ENCODE measurements at places on chromosomes 13 and 19.

DNA sequence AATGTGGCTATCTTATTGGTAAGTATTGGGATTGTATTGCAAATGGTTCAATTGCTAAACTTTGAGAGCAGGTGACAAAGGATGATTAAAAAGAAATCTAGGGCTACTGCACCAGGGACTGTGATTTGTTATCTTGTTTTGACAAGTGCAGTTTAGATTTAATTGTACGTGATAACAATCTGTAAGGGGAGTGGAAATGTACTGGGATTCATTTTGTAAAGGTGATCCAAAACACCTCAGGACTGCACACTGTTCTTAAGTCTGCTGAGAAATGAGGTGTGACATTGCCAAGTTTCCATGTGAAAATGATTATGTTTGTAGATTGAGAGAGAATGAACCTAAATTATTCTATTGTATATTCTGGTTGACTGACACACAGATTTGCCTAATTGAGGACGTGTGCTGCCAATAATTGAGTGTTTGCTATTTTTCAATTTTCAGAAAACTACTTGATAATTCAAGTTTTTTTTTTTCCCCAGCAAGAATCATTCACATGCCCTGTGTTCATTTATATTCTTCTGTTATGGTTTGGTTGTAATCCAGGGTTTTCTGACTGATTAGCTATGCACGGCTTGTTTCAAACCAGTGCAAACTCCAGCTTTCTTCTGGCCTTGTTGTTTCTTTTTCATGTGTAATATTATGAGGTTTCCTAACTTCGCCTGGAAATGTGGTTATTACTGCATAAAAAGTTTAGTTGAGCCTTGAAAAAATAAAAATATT, 308.0 kb downstream of the OLFM4 start:
- DNase-seq, result no peak

DNA sequence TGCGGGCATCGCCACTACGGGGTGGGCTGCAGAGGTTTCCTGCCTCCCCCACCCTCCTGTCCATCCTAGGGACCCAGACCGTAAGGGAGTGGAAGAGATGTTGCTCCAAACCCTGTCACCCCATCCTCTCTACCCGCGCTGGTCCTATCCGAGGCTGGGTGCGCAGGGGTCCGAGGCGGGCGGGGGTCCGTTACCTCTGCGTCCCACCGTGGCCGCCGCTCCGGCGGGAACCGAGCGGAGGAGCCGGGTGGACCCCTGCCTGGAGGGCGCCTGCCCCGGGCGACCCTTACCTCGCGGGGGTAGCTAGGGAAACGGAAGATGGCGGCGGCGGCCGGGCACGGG, at the start of gene DGKH:
TSS of gene DGKH (plus strand) at position 307 of the 342 bp plus-strand sequence. CDS start 126 bp downstream, outside the sequence.
- DNase-seq, result no peak

DNA sequence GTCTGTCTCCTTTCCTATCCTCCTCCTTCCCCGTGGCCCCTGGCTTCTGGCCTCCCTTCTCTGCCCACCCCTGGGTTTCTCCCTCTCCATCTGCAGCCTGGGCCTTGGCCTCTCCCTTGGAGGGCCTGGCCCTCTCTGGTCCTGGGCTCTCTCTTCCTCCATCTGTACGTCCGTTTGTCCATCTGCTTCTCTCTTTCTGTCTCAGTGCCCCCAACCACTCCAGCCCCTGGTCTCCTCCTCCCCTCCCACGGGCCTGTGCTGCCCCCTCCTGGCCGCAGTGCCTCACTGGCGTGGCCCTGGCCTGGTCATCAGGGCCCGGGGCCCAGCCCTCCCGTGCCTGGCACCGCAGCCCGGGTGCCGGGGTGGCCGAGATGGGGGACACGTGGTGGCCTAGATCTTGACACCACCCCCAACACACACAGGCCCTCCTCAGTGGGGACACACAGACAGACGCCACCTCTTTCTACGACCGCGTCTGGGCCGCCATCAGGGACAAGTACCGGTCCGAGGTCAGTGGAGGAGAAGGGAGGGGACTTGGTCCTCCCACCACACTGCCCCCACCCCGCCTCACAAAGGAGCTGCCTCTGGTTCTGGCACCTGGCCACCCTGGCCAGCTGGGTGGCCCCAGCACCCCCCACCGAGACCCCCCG, 11.3 kb downstream of the PRKCSH start:
- peak; percentile 12 for DNase-seq

DNA sequence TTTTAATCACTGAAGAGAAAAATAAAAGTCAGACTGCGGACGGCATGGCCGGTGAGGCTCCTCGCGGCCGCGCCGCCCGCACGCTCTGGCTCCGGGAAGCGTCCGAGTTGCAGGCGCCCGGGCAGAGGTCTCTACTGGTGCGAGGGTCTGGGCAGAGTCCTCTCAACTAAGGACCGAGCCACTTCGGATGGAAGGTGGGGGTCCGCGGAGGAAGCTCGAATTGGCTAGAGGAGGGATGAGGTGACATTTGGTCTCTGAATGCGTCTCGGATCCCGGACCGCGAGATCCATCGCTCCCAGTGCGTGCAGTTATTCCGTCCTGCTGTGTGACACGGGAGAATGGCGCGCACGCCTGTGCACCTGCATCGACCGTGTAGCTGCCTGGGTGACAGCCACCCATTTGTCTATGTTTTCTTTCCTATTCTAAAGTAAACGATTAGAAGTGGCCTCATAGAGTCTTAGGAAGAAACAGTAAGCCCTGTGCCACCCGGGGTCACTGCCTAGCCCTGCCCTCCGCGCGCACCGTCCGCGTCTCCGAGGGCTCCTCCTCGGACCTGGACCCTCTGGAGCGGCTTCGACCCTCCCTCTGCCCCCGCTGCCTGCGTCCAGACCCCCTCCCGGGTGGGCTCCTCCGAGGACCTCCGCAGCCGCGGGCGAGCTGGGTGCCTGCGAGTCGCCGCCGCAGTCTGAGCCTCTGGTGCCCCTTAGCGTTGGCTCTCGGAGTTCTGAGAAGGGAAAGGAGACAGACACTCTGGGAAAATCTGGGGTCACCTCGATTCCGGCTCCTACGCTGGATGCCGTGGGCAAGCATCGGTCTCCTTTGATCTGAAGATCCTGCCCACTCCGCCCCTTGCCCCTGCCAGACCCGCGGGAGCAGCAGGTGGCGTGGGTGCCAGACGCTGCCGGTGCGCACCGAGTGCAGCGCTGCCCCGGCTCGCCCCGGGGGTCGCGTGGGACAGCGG, 347.4 kb downstream of the LIG4 start:
- no peak for DNase-seq

DNA sequence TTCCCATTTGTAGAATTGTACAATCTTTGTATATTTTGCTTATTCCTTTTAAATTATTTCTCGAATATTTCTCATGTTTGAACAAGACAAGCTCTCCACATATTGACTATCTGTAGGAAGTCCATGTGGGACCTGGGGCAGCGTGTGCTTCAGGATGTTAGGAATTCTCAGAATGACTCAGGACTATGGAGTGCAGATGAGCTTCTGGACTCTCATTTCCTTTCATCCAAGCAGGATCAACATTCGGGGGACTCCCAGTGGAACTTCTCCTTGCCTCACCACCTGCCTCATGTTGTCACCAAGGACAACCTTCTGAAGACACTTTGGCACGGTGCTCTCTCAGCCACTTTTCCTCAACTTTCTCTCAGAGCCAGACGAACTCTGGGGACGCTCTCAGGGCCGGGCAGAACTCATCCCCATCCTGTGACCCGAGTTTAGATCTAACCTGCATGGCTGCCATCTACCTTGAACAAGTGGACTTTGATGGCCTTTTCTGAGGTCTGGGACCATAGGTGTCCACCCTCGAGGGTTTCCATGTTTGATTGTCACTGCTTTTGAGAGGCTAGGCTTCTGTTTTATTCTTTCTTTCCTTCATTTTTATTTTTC, 441.7 kb downstream of the IRS2 start:
- no peak for DNase-seq

DNA sequence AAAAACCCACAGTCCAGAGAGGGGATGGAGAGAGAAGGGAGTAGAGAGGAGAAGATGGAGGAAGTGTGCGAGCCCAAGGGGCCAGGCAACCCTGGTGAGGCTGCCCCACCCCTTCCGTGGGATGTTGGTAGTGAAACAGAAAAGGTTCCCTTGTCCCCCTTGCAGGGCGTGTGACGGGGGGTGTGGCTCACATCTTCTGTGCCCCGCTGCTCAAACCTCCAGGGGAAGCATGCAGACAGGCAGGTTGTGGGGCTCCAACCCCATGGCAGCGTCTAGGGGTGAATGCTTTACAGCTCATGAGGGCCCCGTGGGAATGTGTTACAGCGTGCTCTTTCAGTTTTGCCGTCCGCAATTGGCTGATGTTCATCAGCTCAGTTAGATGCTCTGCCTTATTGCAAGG, 14.7 kb upstream of the EVI5L start:
- no peak for DNase-seq

- DNase-seq, result no peak
These were observed at the start of gene IPO5 for GRCh38 chr13:97953376-97953970. Gene IPO5, plus strand, starts transcription at chr13:97953675. Its CDS starts 23,022 bp downstream, at chr13:97976697.

GRCh38 chr13:26473571-26474230, 83.8 kb upstream of the WASF3 start:
- DNase-seq, result no peak

- DNase-seq, result no peak
These were observed 258.2 kb upstream of the STARD13 start for GRCh38 chr13:33543631-33544265.

DNA sequence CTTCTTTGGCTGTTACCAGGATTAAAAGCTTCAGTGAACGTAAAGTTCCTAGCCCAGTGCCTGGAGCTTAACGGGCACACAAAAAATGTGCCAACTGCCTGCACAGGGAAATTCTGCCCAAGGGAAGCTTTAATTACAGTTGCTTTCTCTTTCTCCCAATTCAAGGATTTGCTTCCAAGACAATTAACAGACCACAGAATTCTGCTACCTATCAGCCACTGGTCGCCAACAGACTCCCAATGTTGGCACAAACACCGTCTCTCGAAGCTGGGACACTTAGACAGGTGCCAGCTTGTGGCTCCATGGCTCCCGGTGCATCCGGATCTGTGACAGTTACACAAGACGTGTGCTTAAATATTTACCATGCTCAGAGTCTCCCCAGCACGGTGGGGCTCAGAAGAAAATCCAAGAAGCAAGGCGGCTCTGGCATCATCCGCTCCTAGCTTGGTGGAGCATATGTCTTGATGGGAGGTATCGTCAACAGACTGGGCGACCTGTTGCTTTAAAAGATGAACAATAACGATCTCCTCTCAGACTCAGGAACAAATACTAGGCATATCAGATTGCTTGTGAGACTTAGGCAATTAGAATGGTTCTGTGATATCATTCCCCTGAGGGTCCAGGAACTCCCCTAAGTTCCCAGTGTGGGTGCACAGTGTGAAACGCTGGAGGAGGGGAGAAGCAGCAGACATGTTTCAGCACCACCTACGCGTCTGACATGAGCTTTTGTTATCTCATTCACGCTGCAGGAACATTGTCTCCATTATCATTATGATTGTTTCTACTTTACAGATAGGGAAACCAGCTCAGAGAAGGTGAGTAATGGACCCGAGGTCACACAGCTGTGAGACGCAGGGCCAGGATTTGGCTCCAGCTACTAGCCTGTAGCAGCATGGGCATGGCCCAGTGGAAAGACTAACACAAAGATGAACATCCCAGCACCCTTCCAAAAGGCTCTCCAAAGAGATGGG, 61.6 kb downstream of the ALOX5AP start:
- no peak for DNase-seq

GRCh38 chr13:108270442-108270841, 924 bp downstream of the TNFSF13B start:
- no peak for DNase-seq

GRCh38 chr19:4633140-4633967, 6.0 kb upstream of the TNFAIP8L1 start:
- DNase-seq, result no peak

- DNase-seq, result no peak
These were observed 15.8 kb downstream of the ZNF574 start for GRCh38 chr19:42091742-42092141.

GRCh38 chr13:113819341-113819730, 44.5 kb downstream of the GAS6 start:
- no peak for DNase-seq

- no peak for DNase-seq
These were observed 48.8 kb upstream of the NPAS1 start for GRCh38 chr19:46970815-46971214.

DNA sequence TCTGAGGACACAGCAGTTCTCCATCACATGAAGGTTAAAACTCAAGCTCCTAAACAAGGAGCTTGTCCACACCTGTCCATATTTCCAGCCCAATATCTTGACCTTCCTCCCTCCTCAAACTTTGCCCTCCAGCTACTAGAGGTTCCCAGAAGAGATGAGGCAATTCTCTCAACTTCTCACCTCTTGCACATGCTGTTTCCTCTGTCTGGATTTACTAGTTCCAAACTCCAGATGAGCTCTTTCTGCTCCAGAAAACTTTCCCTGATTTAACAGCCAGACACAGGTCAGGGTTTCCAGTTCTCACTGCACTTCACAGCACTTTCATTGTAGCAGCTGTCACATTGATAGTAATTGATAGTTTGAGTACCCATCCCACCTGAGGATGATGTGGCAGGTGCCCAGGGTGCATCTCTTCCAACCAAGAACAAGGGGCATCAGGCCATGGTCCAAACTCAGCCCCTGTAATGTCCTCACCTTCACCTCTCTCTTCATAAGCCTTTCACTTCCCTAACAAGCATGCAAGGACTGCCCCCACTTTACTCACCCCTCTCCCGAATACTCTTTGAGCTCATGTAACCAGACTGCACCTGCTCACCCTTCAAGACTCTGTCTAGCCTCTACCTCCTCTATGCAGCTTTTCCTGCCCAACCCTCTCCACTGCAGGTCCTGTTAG, 3.0 kb upstream of the WDFY2 start:
- no peak for DNase-seq

DNA sequence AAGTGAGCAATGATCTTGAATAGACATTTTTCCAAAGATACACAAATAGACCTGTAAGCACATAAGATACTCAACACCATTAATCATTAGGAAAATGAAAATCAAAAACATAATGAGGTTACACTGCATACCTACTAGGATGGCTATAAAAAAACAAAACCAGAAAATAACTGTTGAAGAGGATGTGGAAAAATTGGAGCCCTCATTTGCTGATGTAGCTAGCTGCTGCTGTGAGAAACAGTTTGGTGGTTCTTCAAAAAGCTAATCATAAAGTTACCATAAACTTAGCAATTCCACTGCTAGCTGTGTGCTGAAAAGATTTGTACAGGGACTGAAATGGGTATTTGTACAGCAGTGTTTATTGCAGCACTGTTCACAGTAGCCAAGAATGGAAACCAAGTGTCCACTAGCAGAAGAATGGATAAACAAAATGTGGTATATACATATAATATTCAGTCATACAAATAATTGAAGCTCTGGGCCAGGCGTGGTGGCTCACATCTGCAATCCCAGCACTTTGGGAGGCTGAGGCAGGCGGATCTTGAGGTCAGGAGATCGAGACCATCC, 46.2 kb downstream of the PDS5B start:
- no peak for DNase-seq
